Anterior cingulate cortex (tissue), 58 donors: ENCODE measurements at places on chromosomes 3 and 15.

DNA sequence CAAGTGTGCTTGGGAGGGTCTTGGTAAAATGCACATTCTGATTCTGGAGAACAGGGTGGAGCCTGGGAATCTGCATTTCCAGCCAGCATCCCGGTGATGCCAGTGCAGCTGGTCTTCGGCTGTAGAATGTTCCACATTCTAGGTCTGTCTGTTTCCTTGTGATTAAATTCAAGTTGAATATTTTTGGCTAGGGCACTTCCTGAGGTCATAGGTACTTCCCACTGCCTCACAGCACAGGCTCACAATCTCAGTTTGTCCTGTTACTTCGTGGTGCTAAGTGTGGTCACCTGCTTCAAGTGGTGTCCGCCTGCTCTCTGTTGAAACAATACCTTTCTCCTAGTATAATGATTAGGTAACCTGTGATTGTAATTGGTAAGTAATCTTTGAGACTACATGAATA is 40.1 kb downstream of the FLNB start:
- no peak for DNase-seq

- no peak for DNase-seq
Observed at GRCh38 chr3:29754346-29754745, 473.5 kb downstream of the RBMS3 start.

DNA sequence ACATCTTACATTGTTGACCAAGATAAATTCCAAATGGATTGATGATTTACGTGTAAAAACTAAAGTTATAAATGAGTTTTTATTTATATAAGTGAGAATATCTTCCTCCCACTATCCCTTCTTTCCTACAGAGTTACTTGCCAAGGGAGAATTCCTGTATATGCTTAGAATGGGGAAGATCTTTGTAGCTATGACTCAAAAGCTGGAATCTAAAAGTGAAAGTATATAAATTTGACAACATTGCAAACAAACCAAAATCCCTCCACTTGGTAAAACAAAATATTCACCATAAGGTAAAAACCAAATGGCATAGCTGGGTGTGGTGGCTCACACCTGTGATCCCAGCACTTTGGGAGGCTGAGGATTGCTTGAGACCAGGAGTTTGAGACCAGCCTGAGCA is 52.7 kb upstream of the GCNT3 start:
- no peak for DNase-seq

- DNase-seq, result no peak
Observed at GRCh38 chr3:173584838-173585831, 187.6 kb downstream of the NLGN1 start.

DNA sequence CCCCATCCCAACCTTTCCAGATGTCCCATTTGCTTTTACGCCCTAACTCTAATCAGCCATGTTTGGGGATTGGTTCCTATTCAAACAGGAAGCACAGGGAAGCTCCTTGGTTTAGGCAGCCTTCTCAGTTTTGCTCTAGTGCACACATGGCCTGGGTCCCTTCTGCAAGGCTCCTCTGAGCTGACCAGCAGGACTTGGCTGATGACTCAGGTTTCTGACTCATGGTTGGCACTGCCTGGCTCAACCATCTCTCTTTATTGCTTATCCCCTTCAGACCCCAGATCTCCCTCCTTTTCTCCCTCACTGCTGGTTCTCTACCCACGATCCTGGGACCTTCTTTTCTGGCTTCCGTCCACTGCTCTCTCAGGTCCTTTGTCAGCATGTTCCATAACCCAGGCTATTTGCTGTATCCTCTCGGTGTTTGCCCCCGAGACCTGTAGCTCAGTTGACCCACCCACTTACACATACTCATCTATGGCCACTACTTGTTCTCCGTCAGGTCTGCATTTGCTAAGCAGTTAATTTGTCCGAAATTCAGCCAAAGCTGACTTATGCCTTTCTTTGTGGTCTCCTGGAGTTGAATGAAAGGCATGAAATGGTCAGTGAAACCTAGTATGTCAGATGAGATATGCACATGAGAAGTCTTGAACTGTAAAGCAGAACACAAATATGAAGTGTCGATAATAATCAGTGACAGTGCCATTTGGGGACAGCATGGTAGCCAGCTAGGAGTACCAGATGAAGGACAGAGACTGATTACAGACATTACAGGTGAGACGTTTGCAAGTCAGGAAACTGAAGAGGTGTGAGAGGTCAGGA is 323.5 kb upstream of the ROPN1 start:
- no peak for DNase-seq

DNA sequence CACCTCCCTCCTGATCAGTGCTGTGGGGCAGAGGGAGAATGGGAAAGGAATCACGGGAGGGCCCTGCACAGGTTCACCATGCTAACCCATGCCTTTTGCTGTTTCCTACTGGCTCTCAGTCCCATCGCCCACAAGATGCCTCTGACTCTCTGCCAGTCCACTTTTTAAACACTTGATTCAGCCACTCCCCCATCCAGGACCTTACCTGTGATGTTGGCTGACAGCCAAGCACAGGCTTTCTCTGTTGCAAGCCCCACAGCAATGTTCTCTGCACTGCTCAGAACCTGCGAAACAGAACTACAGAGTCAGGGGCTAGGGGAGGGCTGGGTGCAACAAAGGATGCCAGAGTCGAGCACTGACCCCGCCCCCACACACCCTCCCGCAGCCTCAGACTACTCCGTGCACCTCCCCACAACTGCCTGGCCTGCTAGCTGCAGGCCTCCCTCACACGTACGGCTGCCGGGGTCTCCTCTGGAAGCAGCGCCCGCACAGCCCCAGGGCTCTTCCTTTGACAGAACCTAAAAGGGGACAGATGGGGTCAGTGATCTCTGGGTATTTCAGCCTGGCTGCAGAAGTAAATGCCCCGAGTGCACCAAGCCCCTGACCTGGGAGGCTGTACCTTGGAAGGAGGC is 9.1 kb downstream of the CDAN1 start:
- DNase-seq, result no peak

DNA sequence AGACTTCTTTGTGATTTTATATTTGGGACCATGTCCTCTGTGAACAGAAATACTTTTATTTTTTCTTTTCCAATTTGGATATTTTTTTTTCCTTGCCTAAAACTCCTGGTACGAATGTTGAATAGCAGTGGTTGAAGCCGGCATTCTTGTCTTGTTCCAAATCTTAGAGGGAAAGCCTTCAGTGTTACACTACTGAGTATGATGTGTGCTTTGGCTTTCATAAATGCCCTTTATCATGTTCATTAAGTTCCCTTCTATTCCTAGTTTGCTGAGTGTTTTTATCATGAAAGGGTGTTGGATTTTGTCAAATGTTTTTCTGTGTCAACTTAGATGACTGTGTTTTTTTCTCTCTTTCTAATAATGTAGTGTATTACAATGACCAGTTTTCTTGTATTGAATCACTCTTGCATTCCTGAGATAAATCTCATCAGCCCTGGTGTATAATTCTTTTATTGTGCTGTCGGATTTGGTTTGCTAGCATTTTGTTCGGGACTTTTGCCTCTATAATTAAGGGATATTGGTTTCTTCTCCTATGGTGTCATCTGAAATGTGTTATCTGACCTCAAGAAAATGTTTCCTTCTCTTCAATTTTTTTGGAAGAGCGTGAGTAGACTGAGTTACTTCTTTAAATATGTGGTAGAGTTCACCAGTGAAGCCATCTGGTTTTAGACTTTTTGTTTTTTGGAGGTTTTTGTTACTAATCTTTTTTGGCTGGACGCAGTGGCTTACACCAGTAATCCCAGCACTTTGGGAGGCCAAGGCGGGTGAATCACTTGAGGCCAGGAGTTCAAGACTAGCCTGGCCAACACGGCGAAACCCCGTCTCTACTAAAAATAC is 33.3 kb downstream of the MAP1A start:
- DNase-seq, result no peak

DNA sequence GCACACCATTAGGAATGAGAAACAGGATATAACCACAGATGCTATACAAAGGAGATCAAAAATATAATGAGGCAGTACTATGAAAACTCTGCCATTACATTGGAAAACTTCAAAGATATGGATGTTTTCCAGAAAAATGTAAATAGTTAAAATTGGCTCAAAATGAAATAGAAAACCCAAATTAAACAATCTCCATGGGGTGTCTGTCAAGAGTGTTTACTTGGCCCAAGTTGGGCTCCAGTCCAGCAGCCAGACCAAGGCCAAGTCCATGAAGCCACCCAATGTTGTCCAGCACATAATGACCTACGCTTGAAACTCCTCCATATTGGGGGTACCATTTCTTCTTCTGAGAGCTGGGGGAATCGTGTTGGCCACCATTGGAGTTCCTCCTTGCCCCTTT is 37.1 kb downstream of the CTXND1 start:
- no peak for DNase-seq

DNA sequence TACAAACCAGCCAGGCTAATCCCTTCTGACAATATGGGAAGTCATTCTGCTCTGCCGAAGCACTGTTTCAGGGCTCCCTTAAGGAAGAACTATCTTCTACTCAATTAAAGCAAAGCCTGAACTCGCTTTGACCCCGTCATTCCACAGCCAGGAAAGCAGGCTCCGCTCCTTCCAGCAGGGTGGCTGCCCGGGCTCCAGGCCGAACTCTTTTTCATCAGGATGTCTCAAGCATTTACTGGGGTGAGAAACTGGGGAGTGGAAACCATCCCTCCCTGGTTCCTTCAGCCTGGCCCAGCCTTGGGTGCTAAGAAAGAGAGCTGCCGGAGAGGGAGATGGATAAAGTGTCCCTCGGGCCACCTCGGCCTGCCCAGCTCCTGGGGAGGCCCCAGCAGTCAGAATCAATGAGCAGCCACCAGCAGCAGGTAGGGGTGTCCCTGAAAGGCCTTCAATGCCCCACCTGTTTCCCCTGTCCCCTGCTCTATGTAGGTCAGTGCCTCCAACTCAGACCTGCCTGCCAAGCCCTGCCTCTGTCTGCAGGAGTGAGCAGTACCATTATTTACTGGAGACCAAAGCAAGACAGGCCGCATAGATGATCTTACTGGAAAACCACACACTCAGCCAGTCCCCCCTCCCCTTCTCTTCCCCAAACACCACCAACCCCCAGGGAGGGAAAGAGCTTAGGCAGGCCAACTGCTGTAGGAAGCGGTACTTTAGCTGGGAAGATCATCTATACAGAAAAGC is 225.6 kb upstream of the TLE3 start:
- no peak for DNase-seq

GRCh38 chr3:124089214-124089613 is 97.3 kb upstream of the ROPN1 start:
- DNase-seq, result no peak

- no peak for DNase-seq
Observed at GRCh38 chr15:63395730-63396151, 14.1 kb upstream of the CA12 start.

GRCh38 chr15:65386886-65387285 is 9.1 kb upstream of the IGDCC3 start:
- DNase-seq, result no peak

DNA sequence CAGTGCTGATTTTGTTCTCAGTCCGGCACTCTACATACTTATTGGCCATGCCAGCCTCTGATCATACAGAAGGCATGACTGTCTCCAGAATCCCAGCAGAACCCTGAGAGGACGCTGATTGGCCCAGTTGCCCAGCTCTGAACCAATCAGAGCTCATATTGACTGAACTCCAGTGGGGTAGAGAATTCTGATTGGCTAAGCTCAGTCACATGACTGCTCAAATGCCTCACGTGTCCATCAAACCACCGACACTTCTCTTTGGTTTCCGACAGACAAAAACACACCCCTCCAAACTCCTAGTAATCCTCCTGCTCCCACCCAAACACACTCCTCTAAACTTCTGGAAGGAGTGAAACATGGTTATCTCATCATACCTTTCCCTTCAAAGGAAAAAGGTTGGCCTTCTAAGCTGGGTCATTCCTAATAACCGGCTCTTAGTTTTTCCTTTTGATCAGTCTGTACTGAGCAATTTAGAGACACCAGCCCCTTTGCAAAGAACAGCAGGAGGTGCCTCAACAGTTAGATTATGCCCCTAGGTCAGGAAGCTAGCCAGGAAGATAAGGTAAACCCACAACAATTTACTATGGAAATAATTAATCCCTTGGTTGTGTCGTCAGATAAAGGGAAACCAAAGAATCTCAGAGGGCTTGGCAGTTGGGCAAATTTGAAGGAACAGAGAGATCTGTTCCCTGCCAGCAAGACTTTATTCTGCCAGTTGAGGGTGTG is 187.8 kb downstream of the TLE3 start:
- DNase-seq, result no peak

- DNase-seq, result no peak
Observed at GRCh38 chr15:24877174-24877573, 77.6 kb upstream of the SNRPN start.

GRCh38 chr3:173702561-173702960 is 305.0 kb downstream of the NLGN1 start:
- no peak for DNase-seq

GRCh38 chr15:86203462-86203861 is 123.8 kb downstream of the AGBL1 start:
- no peak for DNase-seq

DNA sequence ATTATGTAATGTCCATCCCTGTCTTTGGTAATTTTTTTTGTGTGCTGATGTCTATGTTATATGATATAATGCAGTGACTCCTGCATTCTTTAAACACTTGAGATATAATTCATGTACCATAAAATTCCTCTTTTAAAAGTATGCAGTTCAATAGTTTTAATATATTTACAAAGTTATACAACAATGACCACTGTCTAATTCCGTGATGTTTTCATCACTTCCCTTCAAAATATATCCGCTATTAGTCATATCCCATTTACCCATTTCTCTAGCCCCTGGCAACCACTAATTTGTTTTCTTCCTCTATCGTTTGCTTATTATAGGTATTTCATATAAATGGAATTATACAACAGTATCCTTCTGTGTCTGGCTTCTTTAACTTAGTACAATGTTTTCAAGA is 64.9 kb upstream of the SUCLG2 start:
- no peak for DNase-seq

DNA sequence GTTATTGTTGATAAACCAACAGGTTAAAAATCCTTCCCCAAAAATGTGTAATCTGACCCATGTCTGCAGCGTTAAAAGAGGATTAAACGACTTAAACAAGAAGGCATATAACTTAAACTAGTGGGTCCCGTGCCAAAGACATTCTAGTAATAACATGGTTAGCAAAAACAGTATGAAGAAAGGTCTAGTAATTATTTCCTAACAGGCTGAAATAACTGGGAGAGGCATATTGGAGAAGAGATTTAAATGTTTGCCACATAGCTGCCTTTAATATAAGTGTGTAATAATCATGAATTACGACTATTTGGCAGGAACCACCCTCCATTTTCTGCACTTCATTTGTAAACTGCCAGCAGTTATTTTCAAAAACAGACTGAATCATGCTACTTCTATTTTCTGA is 67.7 kb upstream of the CSPG5 start:
- DNase-seq, result no peak

DNA sequence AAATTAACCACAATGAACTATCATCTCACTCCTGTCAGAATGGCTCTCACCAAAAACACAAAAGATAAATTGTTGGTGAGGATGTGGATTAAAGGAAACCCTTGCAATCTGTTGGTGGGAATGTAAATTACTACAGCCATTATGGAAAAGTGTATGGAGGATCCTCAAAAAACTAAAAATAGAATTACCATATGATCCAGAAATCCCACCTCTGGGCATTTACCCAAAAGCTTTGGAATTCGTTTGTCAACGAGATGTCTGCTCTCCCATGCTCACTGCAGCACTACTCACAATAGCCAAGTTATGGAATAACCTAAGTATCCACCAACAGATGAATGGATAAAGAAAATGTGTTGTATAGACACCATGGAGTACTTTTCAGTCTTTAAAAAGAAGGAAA is 21.6 kb downstream of the FSIP1 start:
- no peak for DNase-seq

- no peak for DNase-seq
Observed at GRCh38 chr3:31288224-31288623, 244.5 kb upstream of the STT3B start.

GRCh38 chr3:52798978-52799476 is 4.4 kb downstream of the ITIH3 start:
- DNase-seq, result no peak

- DNase-seq, result no peak
Observed at GRCh38 chr15:67359431-67360079, 105.0 kb downstream of the IQCH start.
